Activated T-helper 1 cell treated with Interleukin-2 at 50 U/mL for 16 hours (primary cell): ENCODE measurements at places on chromosomes 12 and 14.

DNA sequence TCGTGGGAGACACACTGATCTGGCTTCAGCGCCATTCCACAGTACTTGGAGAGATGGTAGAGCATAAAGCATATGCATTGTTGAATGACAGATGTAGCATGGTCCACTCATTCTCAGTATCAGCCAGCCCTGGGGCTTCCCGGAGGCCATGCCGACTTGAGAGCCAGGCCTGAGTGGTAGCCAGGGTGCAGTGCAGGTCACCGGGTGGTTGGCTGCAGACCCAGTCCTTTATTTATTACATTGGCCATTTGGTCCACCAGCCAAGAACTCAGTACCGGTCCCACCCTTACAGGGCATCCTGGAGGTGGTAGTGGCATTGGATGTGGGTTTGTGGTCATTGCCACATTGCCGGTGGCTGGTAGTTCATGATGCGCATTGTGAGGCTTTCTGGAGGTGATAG lies 121.6 kb upstream of the RTL1 start:
- no peak for DNase-seq

DNA sequence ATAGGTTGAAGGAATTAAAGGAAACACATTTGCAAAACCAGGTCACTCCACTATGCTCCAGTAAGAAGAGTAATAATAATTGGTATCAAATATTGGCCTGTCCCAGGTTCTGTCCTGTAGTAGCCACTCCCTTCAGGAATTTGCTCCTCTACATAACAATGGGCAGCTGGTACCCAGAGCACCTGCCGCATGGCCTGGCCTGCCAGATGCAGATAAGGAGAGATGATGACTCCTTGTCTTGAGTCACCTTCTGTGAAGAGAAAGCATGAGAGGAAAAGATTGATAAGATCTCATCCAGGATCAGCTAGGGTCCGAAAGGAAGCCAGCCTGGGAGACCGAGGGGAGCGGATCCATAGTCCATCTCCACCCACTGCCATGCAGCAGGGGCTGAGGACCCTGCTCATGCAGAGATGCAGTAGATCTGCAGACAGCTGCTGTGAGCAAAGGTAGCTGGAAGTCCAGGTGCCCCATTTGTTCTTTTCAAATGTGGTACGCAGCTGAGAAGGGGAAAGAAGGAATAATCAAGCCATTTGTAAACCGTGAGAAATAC lies 24.3 kb downstream of the VCPKMT start:
- no peak for DNase-seq

GRCh38 chr12:107761502-107761904 lies 566 bp upstream of the PRDM4 start:
- no peak for DNase-seq

DNA sequence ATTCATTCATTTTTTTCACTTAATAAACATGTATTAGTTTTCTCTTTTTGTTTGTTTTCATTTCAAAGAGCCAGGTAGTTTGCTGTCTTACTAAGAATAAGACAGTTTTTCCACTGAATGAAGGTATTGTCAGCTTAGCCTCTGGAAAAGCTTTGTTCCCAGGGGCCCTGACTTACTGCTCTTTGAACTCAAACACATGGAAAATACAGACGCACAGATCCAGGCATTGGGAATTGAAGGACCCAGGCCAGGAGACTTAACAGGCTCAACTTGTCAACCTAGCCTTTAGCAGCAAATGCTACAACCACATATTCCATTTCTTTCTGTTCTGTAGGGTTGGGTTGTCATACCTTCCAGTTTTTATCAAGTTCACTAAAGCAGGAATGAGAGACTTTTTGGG lies 38.5 kb upstream of the SLCO1C1 start:
- DNase-seq, result no peak

DNA sequence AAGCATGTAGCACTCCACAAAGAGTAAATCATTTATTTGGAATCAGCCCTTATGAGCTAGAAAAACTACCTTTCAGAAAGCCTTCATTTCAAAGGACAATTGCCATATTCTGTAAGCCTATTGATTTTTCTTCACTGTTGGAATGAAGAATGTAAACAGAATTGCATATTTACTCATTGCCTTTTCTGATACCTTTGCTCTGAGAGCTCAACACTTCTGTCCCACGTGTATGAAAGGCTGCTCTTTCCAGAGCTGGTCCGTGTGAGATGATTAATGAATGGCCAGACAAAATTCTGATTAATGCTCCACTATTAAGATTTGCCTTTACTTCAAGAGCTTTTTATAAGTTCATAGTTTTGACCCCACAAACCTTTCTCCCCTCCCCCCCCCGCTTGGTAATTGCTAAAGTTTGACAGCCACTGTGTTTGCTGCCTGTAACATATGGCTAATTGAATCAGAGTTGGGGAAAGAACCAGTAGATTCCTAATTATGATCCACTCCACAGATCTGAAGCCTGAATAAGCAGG lies 63.0 kb upstream of the PLEKHA5 start:
- DNase-seq, result no peak

DNA sequence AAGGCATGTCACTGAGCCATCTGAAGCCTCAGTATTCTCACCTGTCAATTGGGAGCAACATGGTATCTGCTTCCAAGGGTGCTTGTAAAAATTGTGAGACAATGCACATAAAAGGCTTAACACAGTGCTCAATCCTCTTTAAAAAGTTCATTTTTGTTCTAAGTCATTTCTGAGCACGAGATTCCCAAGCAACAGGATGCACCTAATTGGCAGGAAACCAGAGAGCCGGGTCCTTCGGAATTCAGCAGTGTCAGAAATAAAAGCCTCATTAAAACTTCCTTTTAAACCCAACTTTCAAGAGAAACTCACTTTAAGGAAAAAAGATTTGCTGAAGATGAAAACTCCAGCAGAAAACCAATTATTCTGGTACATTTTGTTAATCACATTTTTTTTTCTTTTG lies 112.4 kb upstream of the NOS1 start:
- no peak for DNase-seq

- no peak for DNase-seq
These were observed 39.1 kb upstream of the STAB2 start for GRCh38 chr12:103547929-103548328.

GRCh38 chr12:94761559-94761958 lies 111.2 kb upstream of the TMCC3 start:
- DNase-seq, result no peak
